SK-MEL-5 (cell line): ENCODE measurements at places on chromosomes 12 and 14. TPM values are rescaled to one million over a fixed set of nuclear protein-coding genes. Genes with fewer than 3 reads are reported as not detected.

GRCh38 chr12:1470051-1470450 lies 124.3 kb downstream of the FBXL14 start:
- DNase-seq, result no peak

- DNase-seq, result peak; percentile 34
Measured at GRCh38 chr12:85310456-85311076, 30.5 kb downstream of the ALX1 start.

DNA sequence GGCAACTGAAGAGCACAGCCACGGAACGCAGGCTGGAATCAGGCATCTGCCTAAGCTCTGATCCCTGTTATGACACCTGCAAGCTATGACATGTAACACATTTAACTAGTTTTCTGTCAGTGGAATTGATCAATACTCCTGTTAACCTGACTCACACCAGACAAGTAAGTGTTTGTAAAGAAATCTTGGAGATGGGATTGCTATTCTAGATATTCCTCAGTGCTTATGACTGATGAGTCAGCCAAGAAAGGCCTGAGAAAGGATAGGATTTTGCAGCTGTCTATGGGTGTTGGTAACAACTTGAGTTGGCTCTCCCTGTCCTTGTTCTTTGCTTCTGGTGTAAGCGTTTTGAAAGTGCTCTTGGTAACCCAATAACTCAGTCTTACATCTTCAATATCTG lies 110.5 kb downstream of the GPR135 start:
- no peak for DNase-seq

DNA sequence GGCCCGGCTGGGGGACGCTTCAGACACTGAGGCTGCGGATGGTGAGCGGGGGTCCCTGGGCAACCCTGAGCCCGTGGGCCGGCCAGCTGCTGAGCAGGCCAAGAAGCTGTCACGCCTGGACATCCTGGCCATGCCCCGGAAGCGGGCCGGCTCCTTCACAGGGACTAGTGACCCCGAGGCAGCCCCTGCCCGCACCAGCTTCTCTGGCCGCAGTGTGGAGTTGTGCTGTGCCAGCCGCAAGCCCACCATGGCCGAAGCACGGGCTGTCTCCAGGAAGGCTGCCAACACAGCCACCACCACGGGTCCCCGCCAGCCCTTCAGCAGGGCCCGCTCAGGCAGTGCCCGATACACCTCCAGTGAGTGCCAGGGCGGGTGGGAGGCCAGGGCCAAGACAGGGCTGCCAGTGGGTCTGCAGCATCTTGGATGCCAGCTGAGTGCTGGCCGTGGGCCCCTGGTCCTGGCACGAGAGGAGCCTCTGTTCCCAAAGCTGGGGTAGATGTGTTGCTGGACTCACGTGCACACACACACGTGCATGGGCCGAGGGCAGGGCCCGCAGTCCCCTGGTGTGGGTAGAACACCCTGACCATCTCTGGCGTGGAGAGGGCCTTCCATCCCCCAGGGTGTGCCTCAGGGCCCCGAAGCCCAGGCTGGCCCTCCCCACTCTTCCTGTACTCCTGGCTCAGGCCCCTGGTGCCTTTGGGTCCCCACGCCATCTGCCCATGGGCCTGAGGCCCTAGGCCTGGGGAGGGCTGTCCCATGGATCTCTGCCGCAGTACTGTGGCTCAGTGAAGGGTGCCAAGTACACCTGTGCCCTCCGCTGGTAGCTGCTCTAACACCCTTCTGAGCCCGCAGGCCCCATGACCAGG lies 22.8 kb downstream of the CEP170B start:
- DNase-seq, result no peak

DNA sequence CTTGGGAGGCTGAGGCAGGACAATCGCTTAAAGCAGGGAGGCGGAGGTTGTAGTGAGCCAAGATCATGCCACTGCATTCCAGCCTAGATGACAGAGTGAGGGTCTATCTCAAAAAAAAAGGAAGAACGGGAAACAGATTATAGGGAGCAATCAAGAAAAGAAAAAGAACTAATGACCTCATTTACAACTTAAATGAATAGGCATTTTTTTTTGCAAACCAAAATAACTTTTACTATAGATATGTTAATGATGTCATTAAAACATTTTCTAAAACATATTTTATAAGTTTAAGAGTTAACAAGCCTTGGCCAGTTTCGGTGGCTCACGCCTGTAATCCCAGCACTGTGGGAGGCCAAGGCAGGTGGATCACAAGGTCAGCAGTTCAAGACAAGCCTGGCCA lies 6.8 kb upstream of the RESF1 start:
- no peak for DNase-seq

DNA sequence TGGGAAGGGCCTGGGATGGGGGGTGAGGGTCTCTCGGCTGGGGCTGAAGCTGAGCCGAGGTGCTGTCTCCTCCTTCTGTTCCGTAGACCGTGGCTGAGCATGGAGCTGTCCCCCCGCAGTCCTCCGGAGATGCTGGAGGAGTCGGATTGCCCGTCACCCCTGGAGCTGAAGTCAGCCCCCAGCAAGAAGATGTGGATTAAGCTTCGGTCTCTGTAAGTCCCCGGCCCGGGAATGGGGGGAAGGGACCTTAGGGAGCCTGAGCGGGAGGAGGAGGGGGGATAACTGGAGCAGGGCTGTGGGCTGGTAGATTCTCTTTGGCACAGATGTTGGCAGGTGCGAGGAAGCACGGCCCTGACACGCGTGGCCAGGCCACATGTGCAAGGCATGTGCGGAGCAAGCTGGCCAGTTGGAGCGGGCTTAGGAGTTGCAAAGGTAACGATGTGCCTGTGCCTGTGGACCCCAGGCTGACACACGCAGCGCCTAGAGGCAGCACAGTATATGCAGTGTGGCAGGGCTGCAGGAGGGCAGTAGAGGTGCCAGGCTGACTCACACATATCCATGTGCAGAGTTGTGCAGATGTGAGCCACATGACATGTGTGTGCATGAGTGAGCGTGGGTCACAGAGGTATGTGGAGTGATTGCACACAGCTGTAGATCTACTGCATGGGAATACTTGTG lies 512 bp downstream of the PDE1B start:
- DNase-seq, result no peak

GRCh38 chr12:1702713-1703112 lies 11.8 kb downstream of the ADIPOR2 start:
- no peak for DNase-seq

GRCh38 chr14:67395876-67396189 lies 16.1 kb downstream of the PLEK2 start:
- no peak for DNase-seq

GRCh38 chr12:101823891-101824290 lies 6.9 kb downstream of the GNPTAB start:
- peak; percentile 99 for DNase-seq

GRCh38 chr12:49098035-49098451 lies 3.4 kb upstream of the DHH start:
- DNase-seq, result peak; percentile 79

- no peak for DNase-seq
Measured at GRCh38 chr14:94702629-94703028, 67.3 kb downstream of the GSC start.

DNA sequence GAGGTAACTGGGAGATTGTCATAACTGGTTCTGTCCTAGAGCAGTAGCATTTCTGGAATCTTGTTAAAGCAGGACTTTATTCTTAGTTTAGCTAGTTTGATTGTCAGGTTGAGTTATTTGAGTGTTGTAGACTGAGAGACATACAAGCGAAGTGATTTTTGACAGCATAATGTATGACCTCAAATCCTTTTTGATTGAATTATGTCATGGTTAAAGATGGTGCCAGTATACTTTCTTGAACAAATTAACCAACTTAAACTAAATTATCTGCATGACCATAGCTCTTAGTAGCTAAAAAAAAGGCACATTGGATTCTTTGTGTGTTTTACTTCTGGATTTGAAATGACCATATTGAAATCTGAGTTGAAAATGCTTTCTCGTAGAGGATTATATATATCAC lies 626.6 kb downstream of the TMTC2 start:
- no peak for DNase-seq

- DNase-seq, result no peak
Measured at GRCh38 chr14:52312931-52313355, 1.2 kb upstream of the PTGER2 start.

GRCh38 chr14:97458255-97458654 lies 661.1 kb downstream of the VRK1 start:
- DNase-seq, result no peak

Gene AHNAK2
- total RNA-seq, result 12.3 and 13.3 TPM in 2 replicates

Gene PPTC7
- total RNA-seq, result 18.9 and 21.2 TPM in 2 replicates

Gene GALNT16
- total RNA-seq, result 0.16 and 0.35 TPM in 2 replicates

Gene TPPP2
- total RNA-seq, result not detected in 2 replicates

Gene TMEM119
- not detected in 2 replicates for total RNA-seq

Gene TAS2R8
- total RNA-seq, result not detected in 2 replicates
